ENCODE measurements at places on chromosomes 5 and 9.

GRCh38 chr5:151703227-151703626 is 16.5 kb upstream of the SPARC start:
- DNase-seq: no peak

DNA sequence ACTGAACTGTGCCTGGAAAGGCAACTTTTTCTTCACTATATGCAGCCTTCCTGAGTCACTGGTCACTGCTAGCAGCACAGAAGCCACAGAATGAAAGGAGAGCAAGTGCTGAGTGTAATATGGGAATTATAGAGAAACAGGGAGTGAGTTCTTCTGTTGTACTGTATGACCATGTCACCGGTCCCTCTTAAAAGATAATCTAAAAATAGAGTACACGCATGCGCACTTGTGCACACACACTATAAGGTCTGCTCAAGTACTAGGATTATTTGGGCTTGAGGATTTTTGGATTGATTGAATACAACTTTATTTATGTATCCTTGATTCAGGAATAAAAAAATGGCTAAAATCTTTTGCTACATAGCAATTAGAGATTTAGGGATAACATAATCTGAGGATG is 571.9 kb downstream of the PDE4D start:
- no peak for DNase-seq

DNA sequence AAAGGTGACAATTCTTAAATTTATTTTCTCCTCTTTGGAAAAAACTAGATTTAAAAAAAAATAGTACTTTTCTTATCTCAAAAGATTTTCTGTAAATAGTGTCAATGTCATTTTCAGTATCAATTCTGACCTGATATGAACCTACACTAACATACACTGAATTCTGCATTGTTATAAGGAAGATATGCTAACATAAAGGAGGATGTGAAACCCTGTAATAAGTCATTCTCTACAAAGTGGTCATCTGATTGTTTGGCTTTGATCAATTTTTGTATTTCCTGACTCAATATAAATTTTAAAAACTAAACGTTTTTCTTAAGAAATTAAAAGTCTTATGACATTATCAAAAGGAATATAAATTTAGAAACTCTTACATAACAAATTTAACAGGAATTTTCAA is 233.6 kb upstream of the EDIL3 start:
- DNase-seq: no peak

GRCh38 chr9:137027369-137028262 is at the start of gene ABCA2:
Gene ABCA2, minus strand, starts transcription at chr9:137028237. Its CDS starts 97 bp downstream, at chr9:137028140.
- no peak for DNase-seq

GRCh38 chr5:76180814-76181805 is 97.9 kb downstream of the SV2C start:
- DNase-seq: peak; percentile 0

- DNase-seq: no peak
These were observed 98.4 kb downstream of the FBXL7 start for GRCh38 chr5:15598294-15598902.

GRCh38 chr5:58135571-58136335 is 324.1 kb downstream of the PLK2 start:
- DNase-seq: no peak

- no peak for DNase-seq
These were observed 121.3 kb downstream of the PDE4D start for GRCh38 chr5:59772206-59772605.

DNA sequence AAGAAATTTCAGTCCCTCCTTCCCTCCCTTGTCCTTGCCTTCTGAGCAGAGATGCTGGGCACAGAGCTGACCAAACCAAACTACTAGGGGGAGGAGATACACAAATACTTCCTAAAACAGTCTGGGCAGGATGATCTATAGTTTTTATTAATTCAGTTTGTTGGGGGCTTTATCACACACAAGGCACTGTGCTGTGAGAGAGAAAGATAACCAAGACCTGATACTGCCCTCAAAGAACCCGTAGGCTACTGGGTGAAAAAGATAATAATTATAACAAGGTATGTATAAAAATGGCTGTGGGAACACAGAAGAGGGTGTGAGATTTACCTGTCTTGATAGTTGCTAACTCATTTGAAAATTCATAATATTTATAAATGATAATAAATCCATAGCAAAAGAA is 354.7 kb downstream of the NDUFS4 start:
- DNase-seq: no peak

GRCh38 chr5:76169146-76169905 is 86.1 kb downstream of the SV2C start:
- no peak for DNase-seq

- DNase-seq: no peak
These were observed 10.2 kb downstream of the CORO2A start for GRCh38 chr9:98182069-98182820.

- no peak for DNase-seq
These were observed 87.3 kb upstream of the PCSK5 start for GRCh38 chr9:75803130-75803529.

- DNase-seq: no peak
These were observed 14.1 kb upstream of the NTRK2 start for GRCh38 chr9:84655447-84655846.
